ENCODE measurements at places on chromosomes 12 and 14.

GRCh38 chr14:94670692-94671285 is 58.6 kb downstream of the SERPINA3 start:
- DNase-seq = no peak

DNA sequence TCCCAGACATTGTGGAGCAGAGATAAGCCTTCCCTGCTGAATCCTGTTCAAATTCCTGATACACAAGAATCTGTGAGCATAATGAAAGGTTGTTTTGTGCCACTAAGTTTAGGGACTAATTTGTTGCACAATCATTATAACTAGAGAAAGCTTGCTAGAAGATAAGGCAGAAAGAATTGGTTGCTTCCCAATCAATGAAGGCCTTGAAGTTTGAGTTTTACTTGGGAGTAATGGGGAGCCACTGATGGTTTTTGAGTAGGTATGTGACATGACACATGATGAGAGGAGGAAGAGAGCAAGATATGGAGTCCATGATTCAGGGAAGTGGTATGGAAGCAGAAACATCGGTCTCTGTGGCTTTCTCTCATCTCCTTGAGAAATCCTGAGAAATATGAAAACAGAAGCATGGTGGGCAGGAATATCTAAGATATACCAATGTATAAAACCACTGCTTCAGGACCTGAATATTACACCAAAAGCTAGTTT is 13.3 kb upstream of the TCP11L2 start:
- no peak for DNase-seq

GRCh38 chr12:52903285-52903854 is 1.5 kb downstream of the KRT8 start:
- no peak for DNase-seq

DNA sequence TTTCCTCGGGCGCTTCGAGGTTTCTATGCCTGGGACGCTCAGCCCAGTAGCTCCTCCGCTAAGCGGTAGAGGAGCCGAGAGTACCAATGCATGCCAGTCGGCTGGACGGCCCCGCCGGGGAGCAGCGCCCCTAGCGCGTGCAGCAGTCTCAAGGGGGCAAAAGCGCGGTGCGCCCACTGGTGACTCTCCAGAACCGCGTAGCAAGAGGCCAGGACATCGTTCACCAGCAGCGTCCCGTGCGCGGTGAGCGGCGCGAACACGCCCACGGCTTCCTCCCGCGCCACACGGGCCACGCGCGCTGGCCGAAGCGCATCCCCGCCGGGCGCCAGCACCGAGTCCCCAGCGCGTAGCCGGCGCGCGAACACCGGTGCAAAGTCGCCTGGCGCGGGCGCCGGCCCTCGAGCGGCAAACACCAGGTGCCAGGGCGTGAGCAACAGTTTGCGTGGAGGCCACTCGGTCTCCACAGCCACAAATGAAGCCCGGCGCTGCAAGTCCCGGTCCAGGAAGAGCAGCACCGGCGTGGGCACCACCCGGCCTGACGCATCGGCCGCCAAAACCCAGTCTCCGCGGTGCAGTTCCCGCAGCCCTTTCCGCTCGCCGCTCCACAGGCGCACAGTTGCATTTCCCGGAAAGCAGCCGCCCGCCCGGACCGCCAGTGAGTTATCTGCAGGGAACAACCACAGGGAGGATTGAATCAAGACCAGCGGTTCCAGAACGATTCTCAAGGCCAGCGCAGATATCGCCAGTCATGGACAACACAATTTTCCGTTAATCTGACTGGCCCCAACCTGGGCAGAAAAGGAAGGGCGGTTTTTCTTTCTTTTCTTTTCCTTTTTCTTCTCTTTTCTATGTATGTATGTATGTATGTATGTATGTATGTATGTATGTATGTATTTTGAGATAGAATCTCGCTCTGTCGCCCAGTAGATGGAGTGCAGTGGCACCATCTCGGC is 4.5 kb downstream of the DHH start:
- DNase-seq = no peak

DNA sequence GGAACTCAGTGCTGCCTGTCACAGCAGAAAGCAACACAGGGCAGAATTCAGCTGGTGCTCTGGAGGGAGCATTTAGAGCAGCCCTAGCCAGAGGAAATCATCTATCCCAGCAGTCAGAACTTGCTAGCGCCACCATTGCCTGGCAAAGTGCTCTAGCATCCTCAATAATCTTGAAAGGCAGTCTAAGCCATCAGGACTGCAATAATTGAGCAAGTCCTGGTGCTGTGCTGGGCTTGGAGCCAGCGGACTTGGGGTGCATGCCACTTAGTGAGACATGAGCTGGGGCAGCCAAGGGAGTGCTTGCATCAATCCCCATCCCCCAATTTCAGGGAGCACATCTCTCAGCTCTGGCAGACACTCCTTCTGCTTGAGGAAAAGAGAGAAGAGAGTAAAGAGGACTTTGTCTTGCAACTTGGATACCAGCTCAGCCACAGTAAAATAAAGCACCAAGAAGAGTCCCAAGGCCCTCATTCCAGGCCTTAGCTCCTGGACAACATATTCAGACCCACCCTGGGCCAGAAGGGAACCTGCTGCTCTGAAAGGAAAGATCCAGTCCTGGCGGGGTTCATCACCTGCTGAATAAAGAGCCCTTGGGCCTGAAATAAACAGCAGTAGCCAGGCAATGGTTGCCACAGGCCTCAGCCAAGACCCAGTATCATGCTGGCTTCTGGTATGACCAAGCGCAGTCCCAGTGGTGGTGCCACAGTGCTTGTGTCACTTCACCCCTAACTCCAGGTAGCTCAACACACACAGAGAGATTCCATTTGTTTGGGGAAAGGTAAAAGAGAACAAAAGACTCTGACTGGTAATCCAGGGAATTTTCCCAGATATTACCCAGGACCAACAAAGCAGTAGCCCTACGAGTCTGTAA is 44.5 kb upstream of the ZDHHC17 start:
- DNase-seq = no peak

- DNase-seq = no peak
Measured at GRCh38 chr14:61196792-61197191, 84.3 kb downstream of the TMEM30B start.

- DNase-seq = no peak
Measured at GRCh38 chr14:76581592-76581991, 179.7 kb upstream of the VASH1 start.

DNA sequence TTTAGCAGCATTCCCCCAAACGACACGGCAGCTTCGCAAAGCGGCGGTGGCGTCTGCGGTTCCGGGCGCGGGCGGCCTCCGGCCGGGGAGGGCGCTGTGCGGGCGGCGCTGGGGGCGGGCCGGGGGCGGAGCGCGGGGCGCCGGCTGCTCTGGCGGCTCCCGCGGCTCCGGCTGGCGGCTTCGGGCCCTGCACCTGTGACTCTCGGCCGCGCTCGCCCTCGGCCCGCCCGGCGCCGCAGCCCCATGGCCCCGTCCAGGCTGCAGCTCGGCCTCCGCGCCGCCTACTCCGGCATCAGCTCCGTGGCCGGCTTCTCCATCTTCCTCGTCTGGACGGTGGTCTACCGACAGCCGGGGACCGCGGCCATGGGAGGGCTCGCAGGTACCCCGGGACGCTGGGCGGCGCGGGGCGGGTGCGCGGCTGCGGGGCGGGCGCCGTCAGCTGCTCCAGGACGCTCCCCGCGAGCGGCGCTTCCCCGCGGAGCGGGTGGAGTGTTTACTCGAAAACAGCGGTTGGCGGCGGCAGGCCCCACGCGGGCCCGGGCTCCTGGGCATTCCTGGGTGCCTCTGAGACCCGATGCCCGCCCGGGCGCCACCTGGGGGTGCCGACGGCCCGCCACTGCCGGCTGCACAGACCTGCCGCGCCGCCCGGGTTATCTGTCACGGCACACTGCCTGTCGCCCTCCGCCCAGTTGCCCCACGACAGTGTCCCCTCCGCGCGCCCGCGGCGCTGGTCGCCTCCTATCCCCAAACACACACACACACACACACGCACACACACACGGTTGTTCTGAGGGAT is at the start of gene SLC48A1:
Gene SLC48A1 (plus strand): TSS at position 177 of the 796 bp plus-strand sequence. CDS start 67 bp downstream, at position 244.
- peak; percentile 68 for DNase-seq

DNA sequence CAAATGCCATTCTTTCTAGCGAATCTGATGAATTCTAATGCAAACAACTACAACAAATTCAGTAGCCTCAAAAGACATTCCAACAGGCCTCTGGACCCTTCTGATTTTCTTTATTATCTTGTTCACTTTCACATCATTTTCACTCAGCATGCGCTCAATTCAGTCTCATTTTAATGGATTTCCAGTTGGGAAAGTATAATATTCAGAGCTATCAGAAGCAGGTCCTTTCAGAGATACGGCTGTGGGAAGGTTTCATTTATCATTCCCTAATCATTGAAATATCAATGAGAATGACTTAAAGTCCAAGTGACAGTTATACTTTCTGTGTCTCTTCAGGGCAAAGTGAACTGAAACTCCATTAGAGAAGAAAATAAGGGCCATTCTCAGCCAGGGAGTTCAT is 1083.7 kb upstream of the FLRT2 start:
- DNase-seq = no peak

GRCh38 chr12:42981379-42981778 is 391.8 kb upstream of the PRICKLE1 start:
- DNase-seq = no peak

DNA sequence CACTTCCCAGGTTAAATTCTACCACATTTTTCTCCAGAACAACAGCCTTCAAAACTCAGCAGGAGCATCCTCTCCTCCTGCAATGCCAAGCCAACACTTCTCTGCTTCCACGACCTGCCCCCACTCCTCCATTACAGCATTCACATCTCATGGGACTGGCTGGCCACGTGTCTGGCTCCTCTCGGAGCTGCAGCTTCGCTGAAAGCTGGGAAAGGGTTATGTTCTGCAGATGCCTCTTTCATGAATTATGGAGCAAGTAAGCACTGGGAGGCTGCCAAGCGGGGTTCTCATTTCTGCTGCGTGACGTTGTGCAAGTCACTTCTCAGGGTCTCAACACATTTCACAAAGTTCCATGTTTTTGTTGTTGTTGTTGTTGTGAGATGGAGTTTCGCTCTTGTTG is 142.2 kb upstream of the RFLNA start:
- DNase-seq = no peak

GRCh38 chr12:111387747-111388323 is 17.9 kb upstream of the SH2B3 start:
- no peak for DNase-seq

DNA sequence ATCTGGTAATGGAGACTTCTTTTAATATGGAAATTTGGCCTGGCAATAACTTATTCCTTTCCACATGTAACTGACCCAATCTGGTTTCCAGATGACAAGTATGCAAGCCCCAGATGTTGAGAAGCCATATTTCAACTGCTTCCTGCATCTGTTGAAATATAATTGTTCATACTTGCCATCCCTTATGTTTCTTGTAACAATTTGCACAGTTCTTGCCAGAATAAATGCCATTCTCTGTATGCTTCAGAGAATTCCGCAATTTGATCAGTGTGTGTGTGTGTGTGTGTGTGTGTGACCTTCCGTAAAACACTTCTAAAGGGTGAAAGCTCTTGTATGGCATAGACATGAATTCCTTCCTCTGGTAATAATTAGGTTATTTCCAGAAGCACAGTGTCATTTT is 1.8 kb upstream of the CLEC2A start:
- DNase-seq = no peak

DNA sequence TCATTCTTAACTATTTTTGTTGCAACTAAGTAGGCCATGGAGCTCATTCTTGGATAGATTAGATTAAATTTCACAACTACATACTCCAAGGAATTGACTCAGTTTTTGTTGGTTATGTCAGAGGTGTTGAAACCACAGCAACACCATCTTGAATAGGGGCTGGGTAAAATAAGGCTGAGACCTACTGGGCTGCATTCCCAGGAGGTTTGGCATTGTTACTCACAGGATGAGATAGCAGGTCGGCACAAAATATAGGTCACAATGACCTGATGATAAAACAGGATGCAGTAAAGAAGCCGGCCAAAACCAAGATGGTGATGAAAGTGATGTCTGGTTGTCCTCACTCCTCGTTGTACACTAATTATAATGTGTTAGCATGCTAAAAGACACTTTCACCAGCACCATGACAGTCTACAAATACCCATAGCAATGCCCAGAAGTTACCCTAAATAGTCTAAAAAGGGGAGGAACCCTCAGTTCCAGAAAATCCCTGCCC is 20.9 kb downstream of the DMAC2L start:
- DNase-seq = no peak

DNA sequence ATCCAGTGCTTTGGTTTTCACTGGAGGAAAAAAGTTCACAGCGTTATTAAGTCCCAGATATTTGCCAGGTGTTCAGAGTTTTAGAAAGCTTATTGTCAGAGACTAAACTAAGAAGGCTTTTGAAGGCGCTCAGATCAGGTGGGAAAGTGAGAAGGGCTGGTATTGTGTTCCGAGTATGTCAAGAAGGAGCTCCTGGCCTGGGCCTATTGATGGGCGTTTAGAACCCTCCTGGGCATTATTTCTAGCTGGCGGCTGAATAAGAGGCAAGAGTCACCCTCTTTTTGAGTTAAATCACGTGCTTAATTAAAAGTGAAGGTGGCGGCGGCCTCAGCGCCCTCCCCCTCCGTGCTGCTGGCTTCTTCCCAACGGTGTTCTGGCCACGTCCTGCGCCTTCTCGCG is 20.9 kb upstream of the GNS start:
- no peak for DNase-seq

DNA sequence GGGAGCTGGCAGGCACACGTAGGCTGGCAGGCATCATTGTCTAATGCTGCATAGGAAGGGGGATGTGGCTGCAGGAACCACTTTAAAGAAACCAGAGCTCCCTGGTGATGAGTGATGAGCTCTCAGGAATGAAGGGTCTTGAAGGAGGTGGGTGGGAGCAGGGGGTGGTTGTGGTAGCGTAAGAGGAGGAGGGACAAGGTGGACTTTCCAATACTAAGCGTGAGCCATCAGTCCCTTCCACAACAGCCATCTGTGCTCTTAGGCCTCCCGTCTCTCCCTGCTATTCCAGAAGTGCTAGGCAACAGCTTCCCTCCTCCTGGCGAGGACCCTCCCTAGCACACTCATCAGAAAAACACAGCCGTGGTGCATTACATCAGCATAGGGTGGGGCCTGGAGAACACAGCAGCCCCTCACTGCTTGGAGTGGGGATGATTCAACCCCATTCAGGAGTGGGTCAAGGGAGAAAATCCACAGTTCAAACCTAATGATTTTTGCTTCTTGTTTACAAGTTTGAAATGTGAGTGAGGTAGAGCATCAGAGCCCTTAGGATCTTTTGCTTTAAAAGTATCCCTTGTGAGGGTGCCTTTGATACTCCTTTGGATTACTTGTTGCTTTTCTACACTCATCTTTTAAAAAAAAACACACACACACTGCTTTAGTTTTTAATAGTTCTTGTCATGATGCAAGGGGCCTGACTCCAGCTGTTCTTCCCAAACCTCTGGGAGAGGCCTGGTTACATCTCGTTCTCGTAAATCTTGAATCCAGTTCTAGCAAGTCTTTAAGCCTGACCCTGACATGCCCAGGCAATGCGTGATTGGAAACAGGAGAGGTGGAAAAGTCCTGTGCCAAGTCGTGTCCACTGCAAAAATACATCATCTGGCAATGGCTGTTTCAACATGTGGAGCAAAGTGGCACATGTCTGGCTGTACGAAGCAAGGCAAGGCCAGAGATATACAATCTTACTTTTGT is 356.4 kb upstream of the DDHD1 start:
- no peak for DNase-seq

DNA sequence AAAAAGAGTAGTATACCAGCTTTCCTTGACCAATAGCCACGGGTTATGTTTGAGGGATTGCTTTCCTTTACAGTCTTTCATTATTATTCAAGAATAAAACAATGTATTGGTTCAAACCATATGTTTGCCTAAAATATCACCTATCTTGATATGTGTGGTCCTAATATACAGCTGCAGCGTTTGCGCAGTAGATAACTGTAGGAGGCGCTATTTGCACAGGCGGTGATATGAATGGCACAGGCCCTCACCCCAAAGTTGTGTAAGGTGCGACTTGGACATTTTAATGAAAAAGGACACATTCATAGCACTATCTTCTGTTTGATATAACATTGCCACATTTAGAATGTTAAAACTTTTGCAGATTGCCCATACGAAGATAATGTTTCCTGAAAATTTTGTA is 298.4 kb downstream of the TRHDE start:
- DNase-seq = no peak
